Thoracic aorta (tissue), 2 donors: ENCODE measurements at places on chromosomes 13 and 19.

DNA sequence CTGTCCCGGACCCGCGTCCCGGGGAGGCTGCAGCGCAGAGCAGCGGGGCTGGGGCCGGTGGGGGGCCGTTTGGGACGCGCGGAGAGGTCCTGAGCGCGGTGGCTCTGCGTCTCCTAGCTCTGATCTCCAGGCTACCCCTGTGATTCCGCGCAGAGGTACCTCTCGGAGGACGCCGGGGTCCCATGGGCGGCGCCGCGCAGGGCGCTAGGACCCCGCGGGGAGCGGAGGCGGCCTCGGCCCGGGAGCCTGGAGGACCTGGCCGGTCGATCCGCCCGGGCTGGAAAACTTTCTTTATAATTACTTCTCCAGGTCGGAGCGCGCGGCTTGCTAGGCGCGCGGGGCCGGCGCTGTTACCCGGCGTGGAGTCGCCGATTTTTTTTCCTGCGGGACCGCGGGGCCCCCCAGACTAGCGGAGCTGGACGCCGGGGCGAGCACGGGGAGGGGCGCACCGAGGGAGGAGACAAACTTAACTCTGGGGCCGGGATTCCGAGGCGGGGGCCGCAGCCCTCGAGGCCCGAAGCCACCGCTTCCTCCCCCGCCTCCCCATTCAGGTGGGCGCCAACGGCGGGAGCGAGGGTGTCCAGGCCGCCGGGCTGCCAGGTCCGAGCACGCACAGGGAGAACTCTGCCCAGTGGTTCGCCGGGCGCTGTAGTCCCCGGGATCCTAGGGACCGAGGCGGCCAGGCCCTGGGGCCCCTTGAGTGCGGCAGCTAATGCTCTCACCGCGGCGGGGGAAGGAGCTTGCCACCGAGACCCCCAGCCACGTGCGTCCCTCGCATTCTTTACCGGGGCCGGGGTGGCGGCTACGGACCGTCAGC lies 848 bp upstream of the CEBPA start:
- DNase-seq: no peak
- peaks cover 32% of the 10 kb centered on the region for H3K4me1 ChIP-seq
- peak overlapping the region; percentile 95 for H3K4me3 ChIP-seq
- H3K27ac ChIP-seq: peak overlapping the region; percentile 53

DNA sequence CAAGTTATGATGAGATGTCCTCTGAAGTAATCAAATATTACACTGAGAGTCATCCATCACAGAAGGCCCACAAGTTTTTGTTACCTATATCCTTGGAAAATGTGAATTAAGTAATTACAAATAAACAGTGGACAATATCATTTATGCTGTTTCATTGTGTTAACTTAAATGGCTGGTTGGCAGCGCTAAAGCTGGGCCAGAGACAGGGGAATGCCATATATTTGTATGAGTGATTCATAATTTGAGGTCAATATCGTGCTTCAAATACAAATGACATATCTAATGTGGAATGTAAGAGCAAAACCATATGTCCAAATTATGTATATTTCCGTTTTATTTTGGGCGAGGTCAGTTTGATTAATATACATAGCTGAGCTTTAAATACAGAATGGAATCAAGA lies 1556.2 kb downstream of the SLITRK5 start:
- H3K36me3 ChIP-seq: no peaks in the 10 kb centered on the region
- H3K4me1 ChIP-seq: no peaks in the 10 kb centered on the region
- H3K27me3 ChIP-seq: no peaks in the 10 kb centered on the region
- H3K27ac ChIP-seq: no peak overlapping the region

- H3K27me3 ChIP-seq: no peaks in the 10 kb centered on the region
- H3K36me3 ChIP-seq: no peaks in the 10 kb centered on the region
- no peak for DNase-seq
- no peak overlapping the region for H3K4me3 ChIP-seq
These were observed 30.2 kb downstream of the CRTC1 start for GRCh38 chr19:18713550-18714117.

GRCh38 chr13:32949820-32950219 lies 66.4 kb upstream of the KL start:
- no peaks in the 10 kb centered on the region for H3K4me1 ChIP-seq
- no peak for DNase-seq
- H3K27ac ChIP-seq: no peak overlapping the region
- H3K4me3 ChIP-seq: no peak overlapping the region

- peaks cover 49% of the 10 kb centered on the region for H3K36me3 ChIP-seq
- H3K27me3 ChIP-seq: no peaks in the 10 kb centered on the region
- H3K27ac ChIP-seq: no peak overlapping the region
- H3K4me3 ChIP-seq: no peak overlapping the region
These were observed 6.4 kb downstream of the TLE5 start for GRCh38 chr19:3055741-3056416.

DNA sequence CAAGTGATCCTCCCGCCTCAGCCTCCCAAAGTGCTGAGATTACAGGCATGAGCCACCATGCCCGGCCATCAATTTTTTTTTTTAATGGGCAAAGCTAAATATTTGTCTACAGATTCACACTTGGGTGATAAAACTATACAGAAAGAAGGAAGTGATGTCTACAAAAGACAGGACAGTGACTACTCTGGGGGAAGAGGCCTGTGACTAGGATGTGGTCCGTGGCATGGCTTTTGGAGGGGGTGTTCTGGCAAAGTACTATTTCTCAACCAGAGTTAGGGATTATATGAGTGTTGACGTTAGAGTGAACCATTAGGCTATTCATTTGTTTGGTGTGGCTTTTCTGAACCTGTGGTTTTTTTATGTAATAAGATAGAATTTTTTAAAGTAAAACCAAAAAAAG lies 42.7 kb downstream of the INSR start:
- H3K27me3 ChIP-seq: no peaks in the 10 kb centered on the region
- no peak overlapping the region for H3K4me3 ChIP-seq
- peaks cover 20% of the 10 kb centered on the region for H3K4me1 ChIP-seq
- peak overlapping the region; percentile 87 for H3K27ac ChIP-seq
- no peaks in the 10 kb centered on the region for H3K36me3 ChIP-seq
- no peak for DNase-seq

DNA sequence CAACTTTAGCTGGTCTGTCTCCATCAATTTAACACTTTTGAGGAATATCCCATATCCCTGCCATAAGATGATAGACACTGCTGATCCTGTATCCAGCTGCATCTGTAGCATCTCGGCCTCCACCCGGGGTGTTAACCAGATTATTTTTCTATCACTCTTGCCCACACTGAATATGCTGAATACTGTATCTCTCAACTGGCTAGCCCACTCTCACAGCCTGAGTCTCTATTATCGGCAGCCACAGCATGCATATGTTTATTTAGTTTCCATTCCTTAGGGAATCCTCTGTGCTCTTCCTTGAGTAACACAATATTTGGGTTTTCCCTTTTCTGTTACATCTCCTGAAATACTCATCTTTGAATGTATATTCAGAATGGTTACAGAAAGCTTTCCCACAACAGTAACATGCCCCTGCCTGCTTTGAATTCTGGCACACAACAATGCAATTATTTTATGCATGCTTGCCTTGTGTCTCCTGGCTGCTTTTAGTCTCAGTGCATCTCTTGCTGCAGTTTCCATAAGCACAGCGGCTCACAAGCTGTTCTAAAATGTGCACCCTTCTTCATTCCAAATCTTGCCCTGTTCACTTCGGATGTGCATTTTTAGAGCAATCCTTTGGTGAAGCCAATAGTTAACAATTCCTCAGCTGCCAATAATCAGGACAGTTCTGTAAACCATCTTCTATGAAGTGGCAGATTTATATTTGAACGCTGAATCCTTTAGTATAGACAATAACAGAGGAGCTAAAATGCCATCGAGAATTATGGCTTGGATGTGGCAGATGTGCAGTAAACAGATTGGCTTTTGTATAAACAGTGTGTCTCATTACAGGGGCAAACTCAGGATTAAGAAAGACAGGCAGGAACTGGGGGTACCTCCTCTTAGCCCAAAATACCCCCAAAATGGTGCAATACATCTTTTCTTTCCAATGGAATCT lies 261.9 kb upstream of the SOX21 start:
- H3K27ac ChIP-seq: no peak overlapping the region
- no peaks in the 10 kb centered on the region for H3K36me3 ChIP-seq
- no peak overlapping the region for H3K4me3 ChIP-seq
- no peaks in the 10 kb centered on the region for H3K4me1 ChIP-seq
- no peak for DNase-seq
- no peaks in the 10 kb centered on the region for H3K27me3 ChIP-seq

DNA sequence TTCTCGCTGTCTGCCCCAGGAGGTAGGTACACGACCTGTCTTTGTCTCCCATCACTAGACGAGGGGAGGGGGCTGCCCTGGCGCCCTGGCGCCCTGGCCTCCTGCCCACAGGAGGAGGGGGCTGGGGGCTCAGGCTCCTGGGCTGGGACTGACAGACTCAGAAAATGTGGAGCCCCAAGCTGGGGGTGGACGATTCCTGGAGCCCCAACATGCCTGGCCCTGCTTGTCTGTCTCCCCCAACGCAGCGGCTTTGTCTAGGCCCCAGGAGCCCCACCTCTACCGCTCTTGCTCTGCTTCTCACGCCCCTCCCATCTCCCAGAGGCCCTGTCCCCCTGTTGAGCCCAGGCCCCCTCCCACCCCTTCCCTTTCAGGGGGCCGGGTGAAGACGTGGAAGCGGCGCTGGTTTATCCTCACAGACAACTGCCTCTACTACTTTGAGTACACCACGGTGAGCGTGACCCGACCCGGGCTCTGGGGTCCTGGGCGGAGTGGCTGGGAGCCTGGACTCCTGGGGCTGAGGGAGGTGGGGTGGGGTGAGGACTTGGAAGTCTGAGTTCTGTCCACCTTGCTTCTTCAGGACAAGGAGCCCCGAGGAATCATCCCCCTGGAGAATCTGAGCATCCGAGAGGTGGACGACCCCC lies 8.6 kb downstream of the CYTH2 start:
- peaks cover 50% of the 10 kb centered on the region for H3K36me3 ChIP-seq
- DNase-seq: no peak
- H3K4me3 ChIP-seq: no peak overlapping the region
- peaks cover 5% of the 10 kb centered on the region for H3K4me1 ChIP-seq
- no peaks in the 10 kb centered on the region for H3K27me3 ChIP-seq

GRCh38 chr19:29676586-29676985 lies 11.3 kb downstream of the PLEKHF1 start:
- peaks cover 49% of the 10 kb centered on the region for H3K4me1 ChIP-seq
- H3K36me3 ChIP-seq: peaks cover 27% of the 10 kb centered on the region
- peak overlapping the region; percentile 61 for H3K27ac ChIP-seq
- no peak overlapping the region for H3K4me3 ChIP-seq

GRCh38 chr13:50130123-50130946 lies 115.1 kb downstream of the KCNRG start:
- peaks cover 4% of the 10 kb centered on the region for H3K4me1 ChIP-seq
- no peaks in the 10 kb centered on the region for H3K36me3 ChIP-seq
- peak overlapping the region; percentile 73 for H3K27ac ChIP-seq

DNA sequence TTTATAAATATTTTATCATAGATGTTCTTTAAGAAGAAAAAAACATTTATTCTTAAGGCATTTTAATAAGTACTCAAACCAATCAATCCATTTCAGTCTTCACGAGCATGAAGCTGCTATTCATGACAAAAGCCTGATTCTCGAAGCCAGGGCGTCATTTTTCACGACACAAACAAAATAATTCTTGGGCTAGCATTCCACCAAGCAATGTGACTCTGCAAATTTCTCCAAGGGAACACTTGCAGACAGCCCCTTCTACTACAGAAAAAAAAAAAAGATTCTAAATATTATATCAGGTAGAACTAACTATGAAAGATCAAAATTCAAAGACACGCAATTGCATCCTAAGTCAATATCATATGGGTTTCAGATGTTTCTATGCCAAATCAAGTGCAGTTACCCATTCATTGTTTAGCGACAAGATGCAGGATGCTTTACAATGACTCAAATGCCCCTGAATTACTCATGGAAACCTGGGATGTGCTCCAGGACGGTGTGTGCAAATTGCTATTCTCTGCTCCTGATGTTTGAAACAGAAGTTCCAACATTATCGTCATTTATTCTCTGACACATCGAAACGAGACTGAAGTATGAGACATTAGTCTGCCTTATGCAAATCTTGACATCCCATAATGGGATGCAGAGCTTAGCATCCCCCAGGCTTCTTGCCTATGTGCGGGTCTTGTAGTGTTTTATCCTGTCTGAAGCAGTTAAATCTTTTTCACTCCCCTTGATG lies 517.7 kb downstream of the MYO16 start:
- DNase-seq: no peak
- no peaks in the 10 kb centered on the region for H3K4me1 ChIP-seq
- no peaks in the 10 kb centered on the region for H3K36me3 ChIP-seq
- no peak overlapping the region for H3K4me3 ChIP-seq
- no peaks in the 10 kb centered on the region for H3K27me3 ChIP-seq
- H3K27ac ChIP-seq: no peak overlapping the region

GRCh38 chr13:98098516-98098915 lies 44.4 kb upstream of the FARP1 start:
- H3K4me1 ChIP-seq: no peaks in the 10 kb centered on the region
- no peak overlapping the region for H3K27ac ChIP-seq
- no peaks in the 10 kb centered on the region for H3K36me3 ChIP-seq
- H3K4me3 ChIP-seq: no peak overlapping the region
- no peak for DNase-seq
